Effector CD4-positive, alpha-beta T cell (primary cell): ENCODE measurements at places on chromosomes 3 and 15.

GRCh38 chr3:53890726-53891475 is 758 bp downstream of the SELENOK start:
- DNase-seq, result peak; percentile 62

DNA sequence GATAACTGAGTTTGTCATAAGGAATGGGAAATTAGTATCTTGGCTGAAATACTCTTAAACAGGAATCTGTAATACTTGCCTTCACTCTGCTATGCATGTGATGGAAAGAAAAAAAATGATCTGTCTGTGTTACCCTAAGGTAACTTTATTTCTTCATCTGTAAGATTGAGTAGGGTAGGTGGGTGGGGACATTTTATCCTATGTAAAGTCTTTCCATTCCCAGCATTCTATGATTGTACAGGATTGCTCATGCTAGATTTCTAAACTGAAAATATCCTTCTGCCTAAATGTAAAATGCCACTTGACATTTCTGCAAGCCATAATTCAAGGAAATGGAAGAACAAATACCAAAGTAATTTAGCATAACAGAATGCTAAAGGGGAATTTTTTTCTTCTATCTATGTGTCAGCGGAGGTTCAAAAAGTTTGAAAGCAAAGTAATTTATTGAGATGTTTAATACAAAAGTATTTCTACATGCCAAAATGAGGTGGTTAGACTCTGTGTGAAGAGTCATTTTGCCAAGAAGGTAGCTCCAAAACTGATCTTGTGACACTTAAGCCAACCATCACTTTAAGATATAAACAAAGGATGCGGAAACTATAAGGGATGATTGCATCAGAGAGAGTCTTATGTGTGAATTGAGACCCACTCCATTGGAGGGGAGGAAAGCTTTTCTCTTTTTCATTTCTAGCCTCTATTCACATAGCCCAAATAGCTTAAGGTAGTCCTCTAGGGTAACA is 46.6 kb upstream of the SERPINI2 start:
- DNase-seq, result no peak

DNA sequence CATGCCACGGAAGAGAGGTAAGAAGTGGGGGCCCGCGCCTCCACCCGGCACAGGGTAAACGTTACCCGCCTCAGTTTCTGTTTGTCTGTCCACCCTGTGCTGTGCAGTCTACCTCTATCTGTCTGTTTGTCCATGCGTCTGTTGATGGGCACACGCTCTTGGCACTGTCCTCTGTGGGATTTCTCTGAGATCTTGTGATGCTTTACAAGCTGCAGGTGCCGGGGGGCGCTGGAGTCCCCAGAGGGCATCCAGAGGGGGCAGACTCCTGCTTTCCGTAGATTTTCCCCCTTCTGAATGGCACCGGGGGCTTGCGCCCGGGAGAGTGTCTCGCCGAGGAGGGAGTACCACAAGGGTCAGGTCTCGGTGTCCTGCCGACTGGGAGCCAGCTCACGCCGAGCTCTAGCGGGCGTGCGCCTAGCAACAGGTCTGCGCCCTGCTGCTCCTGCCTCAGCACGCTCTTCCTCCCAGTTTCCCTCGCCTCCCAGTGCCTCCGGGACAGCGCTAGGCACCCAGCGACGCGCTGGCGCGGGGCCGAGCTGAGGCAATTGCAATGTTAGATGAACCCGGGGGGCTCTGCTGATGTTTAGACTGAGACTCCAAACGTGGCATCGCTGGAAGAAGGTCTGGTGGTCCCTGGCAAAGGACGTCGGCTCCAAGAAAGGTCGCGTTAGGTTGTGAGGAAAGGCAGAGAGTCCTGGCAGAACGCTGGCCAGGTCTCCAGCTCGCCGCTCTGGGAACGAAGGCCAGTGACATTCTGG is 667 bp downstream of the CEMIP start:
- DNase-seq, result no peak

- DNase-seq, result no peak
These were observed 66.9 kb downstream of the SEMA5B start for GRCh38 chr3:122960652-122961051.

GRCh38 chr3:143135150-143135549 is 15.6 kb downstream of the CHST2 start:
- no peak for DNase-seq

DNA sequence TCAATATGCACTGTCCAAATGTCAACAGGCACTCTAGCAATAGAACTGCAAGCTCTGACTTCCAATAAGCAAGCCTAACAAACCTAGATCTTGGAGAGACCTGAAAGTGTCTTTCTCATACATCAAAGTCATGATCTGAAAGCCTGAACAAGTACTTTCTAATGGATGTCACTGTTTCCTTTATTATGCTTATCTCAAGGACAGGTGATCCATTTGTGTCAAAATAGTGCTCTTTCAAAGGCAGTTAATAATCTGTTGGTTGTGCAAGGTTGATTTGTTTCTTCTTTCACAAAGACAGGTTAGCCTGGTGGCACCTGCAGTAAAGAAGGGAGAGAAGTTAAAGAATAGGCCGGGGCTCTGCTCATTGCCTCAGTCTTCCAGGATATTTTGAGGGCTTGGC is 146.8 kb downstream of the EPHB1 start:
- no peak for DNase-seq
